Fibroblast of the aortic adventitia (primary cell): ENCODE measurements at places on chromosomes 4 and X. TPM values are rescaled to one million over a fixed set of nuclear protein-coding genes. Genes with fewer than 3 reads are reported as not detected.

- no peak for DNase-seq
Measured at GRCh38 chrX:15512401-15512965, 11.9 kb downstream of the BMX start.

DNA sequence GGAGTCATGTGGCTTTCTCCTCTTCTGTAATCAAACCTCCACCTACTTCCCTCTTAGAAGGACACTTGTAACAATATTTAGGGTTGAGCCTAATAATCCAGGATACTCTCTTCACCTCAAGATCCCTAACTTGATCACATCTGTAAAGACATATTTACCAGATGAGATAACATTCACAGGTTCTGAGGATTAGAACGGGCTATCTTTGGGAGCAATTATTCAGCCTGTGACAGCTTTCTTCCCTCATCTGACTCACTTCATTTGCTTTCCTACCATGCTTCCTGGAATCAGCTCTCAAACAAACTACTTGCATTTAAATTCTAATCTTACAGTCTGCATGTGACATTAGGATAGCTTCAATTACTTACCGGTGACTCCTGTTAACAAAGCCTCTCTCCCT, 133.5 kb upstream of the NDST3 start:
- DNase-seq: no peak

DNA sequence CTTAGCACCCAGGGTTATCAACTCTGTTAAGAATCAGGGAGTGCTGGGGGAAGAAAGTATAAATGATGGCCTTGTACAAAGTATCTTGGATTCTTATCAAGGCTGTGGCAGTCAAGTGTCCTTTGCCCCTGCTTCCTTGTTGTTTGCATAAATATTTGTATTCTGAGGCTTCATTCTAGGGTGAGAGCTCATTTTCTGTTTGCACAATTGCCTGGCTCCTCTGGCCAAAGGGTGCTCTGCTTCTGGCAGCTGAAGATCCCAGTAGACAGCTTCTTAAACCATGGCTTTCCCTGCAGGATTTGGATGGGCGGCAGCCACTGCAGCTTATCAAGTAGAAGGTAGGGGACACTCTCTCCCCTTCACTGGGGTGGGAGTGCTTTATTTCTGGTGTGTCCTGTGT, at the start of gene GBA3:
Gene GBA3 (plus strand): TSS at position 202 of the 400 bp plus-strand sequence.
- no peak for DNase-seq

The ETDB gene
- not detected in 2 replicates for total RNA-seq

DNA sequence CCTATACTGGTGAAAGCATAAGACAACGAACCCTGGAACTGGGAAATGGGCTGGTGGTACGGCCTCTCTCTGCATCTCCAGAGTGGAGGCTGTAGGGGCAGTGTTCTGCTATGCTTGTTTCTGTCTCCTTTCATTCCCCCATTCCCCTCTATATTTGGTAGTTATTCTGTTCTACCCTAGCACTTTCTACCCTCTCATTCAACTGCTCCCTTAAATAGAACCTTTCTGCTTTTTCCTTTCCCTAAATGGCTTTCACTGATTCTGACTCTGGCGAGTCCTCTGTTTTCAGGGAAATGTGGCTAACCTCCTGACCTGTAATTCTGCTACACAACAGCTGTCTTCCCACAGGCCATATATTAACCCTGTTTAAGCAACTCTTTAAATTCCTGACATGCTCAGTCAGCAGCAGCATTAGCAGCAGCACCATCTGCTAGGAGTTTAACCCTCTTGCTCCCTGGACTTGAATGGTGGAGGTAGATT, 94.2 kb downstream of the CXCL13 start:
- DNase-seq: peak; percentile 72

GRCh38 chrX:10112510-10112909, 44.3 kb upstream of the CLCN4 start:
- DNase-seq: no peak

DNA sequence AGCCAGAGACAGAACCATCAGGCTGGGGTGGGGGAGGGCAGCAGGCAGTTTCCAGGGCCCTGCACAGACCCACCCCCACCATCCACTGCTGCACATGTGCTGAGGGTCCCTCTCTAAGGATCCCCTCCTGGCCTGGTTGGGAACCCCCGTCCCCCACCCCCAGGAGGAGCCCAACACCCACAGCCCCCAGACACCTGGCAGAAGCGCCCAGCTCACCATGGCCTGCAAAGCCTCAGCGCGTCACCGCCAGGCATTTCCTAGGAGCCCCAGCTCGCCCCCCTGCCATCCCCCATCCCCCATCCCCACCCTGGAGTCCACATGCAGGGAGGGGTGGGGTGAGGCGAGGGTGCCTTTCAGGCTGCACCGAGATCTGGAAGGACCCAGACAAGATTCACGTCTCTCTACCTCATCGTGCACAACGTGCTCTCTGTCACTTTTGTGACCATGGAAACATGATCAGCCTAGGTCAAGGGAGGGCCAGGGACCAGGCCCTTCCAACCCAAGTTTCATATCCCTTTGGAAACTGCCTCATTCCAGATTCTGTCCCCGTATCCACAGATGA, 9.3 kb downstream of the MXD4 start:
- DNase-seq: no peak

- no peak for DNase-seq
Measured at GRCh38 chr4:26468977-26469376, 21.3 kb downstream of the CCKAR start.

The UGT2B15 gene
- not detected in 2 replicates for total RNA-seq

The GUCY1B1 gene
- 2.0 and 7.0 TPM in 2 replicates for total RNA-seq

The PARM1 gene
- 0.63 and 1.5 TPM in 2 replicates for total RNA-seq

- DNase-seq: no peak
Measured at GRCh38 chrX:54818221-54818620, 10.7 kb downstream of the MAGED2 start.

GRCh38 chr4:105232374-105232773, 85.7 kb downstream of the TET2 start:
- DNase-seq: no peak

DNA sequence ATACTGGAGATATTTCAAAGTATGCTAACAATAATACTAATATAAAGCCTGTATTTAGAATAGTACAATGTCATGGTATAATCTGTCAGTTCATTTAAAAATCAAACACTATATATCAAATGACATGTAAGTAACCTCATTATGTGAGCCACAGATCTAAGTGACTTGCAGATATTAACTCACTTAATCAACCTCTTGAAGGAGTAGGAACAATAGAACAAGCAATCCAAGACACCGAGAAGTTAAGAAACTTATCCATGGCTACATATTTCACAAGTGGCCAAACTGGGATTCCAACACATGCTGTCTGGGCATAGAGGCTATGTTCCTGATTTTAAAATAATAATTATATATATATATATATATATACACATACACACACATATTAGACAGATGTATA, 554.0 kb downstream of the ARAP2 start:
- no peak for DNase-seq

DNA sequence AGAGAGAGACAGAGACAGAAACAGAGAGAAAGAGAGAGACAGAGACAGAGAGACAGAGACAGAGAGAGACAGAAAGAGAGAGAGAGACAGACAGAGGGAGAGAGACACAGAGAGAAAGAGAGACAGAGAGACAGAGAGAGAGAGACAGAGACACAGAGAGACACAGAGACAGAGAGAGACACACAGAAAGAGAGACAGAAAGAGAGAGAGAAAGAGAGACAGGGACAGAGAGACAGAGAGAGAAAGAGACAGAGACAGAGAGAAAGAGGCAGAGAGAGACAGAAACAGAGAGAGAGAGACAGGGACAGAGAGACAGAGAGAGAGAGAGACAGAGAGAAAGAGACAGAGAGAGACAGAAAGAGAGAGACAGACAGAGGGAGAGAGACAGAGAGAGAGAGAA, 52.9 kb downstream of the CRLF2 start:
- DNase-seq: no peak
